Activated naive CD4-positive, alpha-beta T cell (primary cell): ENCODE measurements at places on chromosomes 5 and 9.

- DNase-seq: no peak
Observed at GRCh38 chr9:136010176-136010575, 49.0 kb upstream of the UBAC1 start.

GRCh38 chr9:131923766-131924165 lies 155.9 kb downstream of the MED27 start:
- DNase-seq: no peak

DNA sequence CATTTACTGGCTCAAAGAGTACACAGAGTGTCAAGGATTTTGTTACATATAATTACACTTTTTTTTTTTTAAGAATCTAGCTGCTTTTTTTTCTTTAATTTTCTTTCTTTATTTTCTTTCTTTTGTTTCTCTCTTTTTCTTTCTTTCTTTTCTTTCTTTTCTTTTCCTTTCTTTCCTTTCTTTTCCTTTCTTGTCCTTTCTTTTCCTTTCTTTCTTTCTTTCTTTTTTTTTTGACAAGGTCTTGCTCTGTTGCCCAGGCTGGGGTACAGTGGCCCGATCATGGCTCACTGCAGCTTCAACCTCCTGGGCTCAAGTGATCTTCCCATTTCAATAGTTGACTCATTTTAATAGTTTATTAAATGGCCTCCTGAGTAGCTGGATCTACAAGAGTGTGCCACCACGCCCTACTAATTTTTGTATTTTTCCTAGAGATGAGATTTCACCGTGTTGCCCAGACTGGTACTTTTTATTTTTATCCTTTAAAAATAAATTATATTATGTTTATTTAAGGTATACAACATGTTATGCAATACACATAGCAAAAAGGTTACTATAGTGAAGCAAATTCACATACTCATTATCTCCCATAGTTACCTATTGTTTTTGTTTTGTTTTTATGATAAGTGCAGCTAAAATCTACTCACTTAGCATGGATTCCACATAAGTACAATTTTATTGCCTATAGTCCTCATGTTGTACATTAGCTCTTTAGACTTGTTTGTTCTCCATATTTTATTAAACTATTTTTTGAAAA lies 381.5 kb upstream of the KLF4 start:
- DNase-seq: no peak

DNA sequence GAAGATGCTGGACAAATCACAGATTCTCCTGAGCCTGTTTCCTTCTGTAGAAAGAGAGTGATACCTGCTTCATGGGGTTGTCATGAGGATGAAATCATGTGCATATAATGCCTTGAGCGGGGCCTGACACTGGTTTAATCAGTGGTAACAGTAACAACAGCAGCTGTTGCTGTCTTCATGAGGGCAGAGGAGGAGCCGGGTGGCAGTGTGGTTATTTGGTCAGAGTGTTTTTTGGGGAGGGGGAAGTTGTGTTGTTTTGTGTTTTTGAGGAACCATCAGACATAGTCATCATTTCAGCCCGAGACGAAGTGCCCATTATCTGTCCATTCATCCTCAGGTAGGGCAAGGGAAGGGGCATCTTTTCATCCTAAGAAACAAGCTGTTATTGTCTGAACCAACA lies 44.0 kb downstream of the NEURL1B start:
- DNase-seq: no peak

GRCh38 chr9:131214876-131215275 lies 61.4 kb downstream of the FAM78A start:
- DNase-seq: no peak

DNA sequence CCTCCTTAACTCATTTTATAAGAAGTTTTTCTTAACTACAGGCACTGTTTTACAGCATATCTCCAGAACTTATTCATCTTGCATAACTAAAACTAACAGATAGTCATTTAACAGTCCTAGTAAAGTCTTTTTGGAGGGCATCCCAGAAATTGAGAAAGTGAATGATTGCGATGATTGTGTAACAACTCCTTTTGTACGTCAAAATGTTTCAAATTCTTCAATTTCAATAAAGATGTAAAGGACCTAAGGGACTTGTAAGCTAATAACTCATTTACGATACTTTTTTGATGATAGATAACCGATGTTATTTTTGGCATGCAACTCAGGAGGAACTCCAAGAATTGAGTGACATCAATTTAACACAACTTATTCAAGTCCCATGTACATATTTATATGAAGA lies 42.7 kb downstream of the SVEP1 start:
- no peak for DNase-seq

- DNase-seq: no peak
Observed at GRCh38 chr9:136244122-136244968, 1.3 kb downstream of the QSOX2 start.
